Stimulated activated CD4-positive, alpha-beta T cell treated with anti-CD3 and anti-CD28 coated beads, Interleukin-15, amount 100 ng/mL, for 48 hours (primary cell): ENCODE measurements at places on chromosomes 7 and 10.

- DNase-seq, result no peak
Measured at GRCh38 chr10:80154978-80155695, 22.6 kb downstream of the PLAC9 start.

DNA sequence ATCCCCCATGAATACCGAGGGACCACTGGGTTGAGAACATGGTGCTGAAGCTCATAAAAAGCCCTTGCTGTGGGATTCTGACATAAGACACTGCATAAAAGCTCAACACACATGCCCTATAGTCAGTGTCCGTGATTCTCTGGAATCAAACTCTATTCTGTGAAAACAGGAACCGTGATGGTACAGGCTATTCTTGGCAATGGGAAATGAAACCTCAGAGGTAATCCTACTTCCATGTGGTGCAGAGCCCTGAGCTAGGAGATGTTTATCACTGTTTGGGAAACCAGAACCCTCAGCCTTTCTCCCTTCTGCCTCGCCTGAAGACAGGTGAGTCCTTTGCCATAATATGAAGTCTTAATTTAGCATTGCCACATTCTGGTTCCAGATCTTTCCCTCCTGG is 80.8 kb upstream of the PRSS1 start:
- DNase-seq, result no peak

- DNase-seq, result no peak
Measured at GRCh38 chr10:29386342-29386999, 97.6 kb downstream of the LYZL1 start.

GRCh38 chr10:7389844-7390243 is 21.0 kb downstream of the SFMBT2 start:
- no peak for DNase-seq

DNA sequence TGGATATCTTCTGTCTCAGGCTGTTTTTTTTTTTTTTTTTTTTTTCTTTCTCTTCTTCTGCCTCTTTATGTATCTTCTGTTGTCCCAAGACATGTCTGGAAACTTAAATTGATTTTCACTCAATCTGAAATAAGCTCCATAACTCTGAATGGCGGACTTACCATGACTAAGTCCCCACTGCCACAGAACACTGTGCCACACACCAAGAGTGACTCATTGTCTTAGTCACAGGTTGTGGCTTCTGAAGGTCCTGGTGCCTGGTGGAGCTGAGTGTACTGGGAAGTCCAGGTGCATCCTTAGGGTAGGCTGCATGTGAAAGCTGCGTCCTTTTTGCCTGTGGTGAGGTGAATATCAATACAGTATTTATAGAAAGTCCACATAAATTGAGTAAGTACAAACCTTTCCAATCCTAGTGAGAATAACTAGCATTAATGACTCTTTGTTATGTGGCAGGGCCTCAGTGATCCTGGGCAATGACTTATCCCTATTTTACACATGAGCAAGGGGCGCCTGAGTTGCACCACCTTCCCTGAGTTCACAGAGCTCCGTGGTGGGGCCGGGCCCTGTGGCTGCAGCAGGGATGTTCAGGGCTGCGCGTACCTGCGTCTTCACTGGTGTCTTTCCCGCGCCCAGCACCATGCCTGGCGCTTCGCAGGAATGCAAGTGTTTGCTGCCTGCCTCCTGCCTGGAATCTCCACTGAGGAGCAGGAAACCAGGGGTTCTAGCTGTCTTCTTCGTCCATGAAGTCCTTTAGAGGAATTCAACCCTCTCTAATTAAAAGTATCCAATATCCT is 4.3 kb downstream of the PFKP start:
- peak; percentile 41 for DNase-seq

DNA sequence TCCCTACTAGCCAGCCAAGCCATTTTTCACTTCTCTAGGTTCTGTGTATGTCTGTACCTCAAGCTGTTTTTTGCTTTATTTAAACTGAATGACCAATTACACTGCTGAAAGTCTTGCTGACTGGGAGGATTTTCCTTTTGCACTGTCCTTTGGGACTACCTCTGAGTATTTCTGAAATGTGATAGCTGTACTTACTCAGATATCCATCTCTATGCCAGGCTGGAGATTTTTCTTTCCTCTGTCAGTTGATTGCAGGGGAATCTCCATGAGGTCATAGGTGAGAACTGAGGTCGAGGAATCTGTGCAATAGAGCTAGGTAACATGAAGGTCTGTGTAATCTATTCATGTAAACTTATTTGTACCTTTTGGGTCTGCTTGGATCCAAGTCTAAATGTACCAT is 38.9 kb upstream of the ANKRD1 start:
- no peak for DNase-seq

- DNase-seq, result no peak
Measured at GRCh38 chr7:44893710-44894234, 8.4 kb upstream of the PURB start.

- no peak for DNase-seq
Measured at GRCh38 chr7:102891693-102892261, 21.0 kb upstream of the LRRC17 start.

GRCh38 chr7:158774952-158775351 is 54.4 kb downstream of the ESYT2 start:
- no peak for DNase-seq

- no peak for DNase-seq
Measured at GRCh38 chr7:27116031-27116961, 13.8 kb upstream of the HOXA2 start.

- DNase-seq, result no peak
Measured at GRCh38 chr10:11720260-11720741, 21.9 kb upstream of the ECHDC3 start.

DNA sequence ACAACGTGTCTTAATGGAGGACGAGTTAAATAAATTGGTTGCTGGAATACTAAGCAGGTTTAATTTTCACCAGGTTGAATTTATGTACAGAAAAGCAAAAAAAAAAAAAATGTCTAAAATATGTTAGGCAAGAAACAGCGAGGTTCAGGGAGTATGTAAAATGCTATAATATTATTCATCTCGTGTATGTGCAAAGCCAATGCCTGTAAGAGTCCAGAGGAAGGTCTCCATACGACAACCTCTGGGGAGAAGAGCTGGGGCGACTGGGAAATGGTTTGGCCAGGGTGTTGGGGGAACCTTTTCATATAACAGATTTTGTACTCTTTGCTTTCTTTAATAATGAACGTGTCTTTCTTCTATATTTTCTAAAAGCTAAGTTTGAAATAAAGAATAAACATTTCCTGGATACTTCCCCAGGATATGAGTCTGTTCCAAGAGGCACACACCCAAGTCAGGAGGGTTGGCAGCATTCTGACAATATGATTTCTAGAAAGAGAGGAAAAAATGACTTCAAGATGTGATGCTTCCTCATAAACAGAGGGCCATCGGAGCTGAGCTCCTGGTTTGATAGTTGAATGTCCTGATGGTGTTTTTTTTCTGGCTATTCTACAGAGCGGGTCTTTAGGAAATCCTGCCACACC is 208.6 kb upstream of the MGMT start:
- DNase-seq, result no peak

DNA sequence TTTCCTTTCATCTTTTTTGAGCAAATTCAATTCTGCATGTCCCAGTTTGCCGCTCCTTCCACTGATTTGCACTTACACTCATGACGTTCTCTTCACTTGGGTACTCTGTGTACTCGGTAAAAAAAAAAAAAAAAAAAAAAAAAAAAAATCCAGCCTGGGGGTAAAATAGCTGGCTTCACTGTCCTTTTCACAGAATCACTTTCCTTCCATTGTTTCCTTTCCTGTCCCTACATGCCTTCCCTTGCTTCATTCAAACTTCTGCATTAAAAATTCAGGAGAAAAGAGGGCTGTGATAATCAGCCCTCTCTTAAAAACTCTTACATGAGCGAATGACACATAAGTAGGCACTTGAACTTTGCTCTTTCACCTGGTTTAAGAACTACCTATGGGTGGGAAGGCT is 8.7 kb downstream of the ANKRD1 start:
- DNase-seq, result no peak

DNA sequence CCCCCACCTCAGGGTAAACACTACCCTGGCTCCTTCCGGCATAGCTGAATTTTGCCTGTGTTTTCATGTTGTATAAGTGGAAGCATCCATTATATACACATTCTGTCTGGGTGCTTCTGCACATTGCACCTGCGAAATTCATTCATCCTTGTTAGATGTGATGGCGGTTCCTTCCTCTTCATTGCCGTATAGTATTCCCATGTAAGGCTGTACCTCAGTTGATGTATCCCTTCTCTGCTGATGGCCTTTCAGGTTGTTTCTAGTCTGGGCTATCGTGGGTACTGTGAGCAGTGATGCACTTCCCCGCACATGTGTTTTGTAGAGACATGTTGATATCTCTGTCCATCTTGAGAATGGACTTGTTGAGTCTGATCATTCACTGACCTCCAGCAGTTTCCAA is 28.9 kb downstream of the ELFN1 start:
- no peak for DNase-seq

DNA sequence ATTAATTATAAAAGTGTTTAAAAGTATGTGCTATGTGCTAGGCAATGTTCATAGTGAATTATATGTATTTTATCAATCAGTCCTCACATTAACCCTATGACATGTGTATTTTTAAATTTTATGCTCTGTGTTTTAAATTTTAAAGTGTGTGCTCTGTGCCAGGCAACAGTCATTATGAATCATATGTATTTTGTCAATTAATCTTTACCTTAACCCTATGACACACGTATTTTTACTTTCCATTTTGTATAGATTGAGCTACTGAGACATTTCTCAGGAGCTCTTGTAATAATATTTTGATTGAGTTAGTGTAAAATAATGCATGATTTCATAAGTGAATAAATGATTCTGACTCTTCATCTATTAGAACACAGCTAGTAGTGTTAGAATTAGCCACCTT is 117.8 kb downstream of the THSD7A start:
- no peak for DNase-seq

DNA sequence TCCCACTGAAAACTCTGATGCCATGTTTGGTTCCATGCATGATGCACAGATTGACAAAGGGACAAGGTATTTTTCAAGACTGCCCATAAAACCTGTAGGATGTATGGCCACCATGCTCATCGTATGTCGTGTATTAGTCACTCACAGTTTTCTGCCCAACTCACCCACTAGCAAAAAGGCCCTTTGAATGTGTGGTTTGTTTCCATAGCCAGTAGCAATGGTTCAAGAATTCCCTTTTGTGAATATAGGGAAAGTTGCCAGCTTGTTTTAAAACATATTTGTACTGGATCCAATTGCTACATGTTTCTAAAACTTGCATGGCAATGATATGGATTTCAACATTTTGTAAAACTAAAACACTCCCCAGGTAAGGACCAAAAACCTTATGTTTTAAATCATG is 280.9 kb upstream of the YAE1 start:
- DNase-seq, result no peak

DNA sequence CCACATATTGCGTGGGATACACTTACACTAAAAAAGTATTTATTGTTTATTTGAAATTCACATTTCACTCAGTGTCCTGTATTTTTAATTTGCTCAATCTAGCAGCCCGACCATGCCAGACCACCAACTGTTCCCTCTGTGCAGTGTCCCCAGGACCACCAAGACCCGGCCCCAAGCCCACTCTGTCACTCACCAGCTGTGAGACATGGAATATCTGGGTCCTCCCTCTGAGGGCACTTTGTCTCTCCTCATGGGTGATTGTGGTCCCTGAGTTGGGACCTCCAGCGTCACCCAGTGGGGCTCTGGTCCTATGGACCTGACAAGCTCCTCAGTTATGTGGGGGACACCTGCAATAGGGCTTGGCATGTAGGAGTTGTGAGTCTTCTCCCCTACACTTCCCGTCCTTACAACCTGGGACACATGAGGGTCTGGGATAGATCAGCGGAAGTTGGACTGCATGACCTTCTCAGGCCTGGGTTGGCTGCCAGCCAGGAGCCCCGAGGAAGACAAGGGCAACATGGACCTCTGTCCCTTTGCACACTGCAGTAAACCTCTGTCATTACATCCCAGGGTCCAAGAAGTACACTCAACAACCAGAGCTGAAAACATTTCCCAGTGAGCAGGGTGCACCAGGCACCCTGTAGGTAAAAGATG is 12.1 kb downstream of the C10orf71 start:
- no peak for DNase-seq

DNA sequence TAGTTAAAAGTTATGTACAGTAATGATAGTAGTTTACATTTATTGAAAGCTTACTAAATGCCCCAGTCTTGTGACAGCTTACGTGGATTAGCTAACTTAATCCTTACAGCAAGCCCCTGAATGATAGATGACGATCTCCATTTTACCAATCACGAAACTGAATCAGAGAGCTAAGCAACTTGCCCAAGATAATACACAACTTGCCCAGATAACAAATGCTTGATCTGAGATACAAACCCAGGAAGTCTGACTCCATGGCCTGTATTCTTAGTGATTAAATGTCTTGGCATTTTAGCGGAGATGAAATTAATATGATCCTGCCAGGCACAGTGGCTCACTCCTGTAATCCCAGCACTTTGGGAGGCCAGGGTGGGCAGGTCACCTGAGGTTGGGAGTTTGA is 46.9 kb upstream of the FMC1 start:
- DNase-seq, result no peak
